ENCODE measurements at places on chromosomes 6 and 20.

GRCh38 chr20:41701588-41702348 is 83.6 kb upstream of the CHD6 start:
- DNase-seq, result no peak

GRCh38 chr6:92139601-92140000 is 1279.8 kb downstream of the EPHA7 start:
- no peak for DNase-seq

- no peak for DNase-seq
Observed at GRCh38 chr6:158665332-158665731, 15.5 kb downstream of the SYTL3 start.

GRCh38 chr6:43283905-43284304 is 14.2 kb upstream of the SLC22A7 start:
- no peak for DNase-seq

DNA sequence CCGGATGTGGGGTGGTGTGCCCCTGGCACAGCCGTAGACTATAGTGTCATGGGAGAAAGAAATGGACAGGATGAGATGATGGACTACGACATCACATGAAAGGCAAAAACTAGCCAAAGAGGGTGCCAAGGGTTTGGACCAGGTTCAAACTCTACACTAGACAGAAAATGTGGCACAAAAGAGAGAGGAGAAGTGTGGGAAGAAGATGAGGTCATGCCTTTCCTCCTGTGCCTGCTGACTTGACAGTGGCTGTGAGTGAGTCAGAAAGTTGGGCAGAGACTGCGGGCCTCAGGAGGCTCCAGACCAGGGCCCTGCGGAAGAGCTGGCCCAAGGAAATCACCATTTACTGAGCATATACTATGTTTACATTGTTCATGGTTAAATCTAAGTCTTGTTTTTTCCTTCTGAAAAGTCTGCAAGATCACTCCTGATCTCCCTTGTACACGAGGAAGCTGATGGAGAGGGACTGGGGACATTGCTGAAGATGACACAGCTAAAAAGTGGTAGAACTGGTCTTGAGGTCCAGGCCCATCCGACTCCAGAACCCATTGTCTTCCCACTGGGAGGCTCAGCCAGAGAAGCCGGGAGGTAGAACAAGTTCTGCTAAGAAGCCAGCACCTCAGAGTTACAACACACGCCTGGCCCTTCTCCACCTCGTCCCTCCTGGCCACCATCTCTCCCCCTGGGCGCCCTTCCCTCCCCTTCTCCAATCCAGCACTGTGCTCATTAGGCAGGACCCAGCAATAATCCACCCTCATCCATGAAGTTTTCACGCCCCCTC is 35.6 kb downstream of the CNKSR3 start:
- DNase-seq, result no peak

- no peak for DNase-seq
Observed at GRCh38 chr20:20731945-20732296, 19.5 kb upstream of the RALGAPA2 start.

- no peak for DNase-seq
Observed at GRCh38 chr6:112100561-112100960, 13.2 kb downstream of the FAM229B start.

DNA sequence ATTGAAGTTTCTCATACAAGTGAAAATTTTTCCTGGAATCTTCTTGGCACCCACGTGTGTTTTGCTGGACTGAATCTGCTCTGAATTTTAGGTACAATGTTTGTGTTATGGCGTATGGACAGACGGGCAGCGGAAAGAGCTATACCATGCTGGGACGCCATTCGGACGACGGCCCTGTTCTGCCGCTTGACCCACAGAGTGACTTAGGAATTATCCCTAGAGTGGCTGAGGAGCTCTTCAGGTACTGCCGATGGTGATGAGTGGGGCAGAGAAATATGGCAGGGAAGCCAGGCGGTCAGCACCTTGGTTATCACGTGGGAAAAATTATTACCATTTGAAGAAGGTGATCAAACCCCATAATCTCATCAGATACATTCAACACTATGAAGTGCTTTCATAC is 36.3 kb downstream of the KIF25 start:
- DNase-seq, result peak; percentile 52

DNA sequence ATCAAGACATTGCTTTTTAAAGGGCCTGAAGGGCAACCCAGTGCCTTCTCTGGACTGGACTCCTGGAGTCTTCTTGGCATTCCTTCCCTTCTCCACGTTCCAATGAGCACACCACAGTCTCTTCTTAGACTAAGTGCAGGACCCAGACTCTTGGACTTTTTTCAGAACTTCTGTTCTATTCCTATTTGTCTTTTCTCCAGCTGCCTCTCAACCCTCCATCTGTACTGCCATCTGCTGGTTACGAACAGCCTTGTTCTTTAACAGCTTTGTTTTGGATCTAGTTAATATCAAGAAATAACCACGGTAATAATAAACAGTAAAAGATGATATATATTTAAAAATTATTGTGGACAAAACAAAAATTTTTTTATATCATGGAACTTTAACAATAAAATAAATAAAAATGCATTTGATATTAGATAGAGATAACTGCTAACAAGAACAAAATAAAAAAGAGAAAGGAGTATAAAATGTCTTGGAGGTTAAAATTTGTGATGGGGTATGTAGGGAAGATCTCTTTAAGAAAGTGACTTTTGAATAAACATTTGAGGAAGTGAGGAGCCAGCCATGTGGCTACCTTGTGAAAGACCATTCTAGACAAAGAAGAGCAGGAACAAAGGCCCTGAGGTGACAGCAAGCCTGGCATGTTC is 105.1 kb upstream of the HCRTR2 start:
- DNase-seq, result no peak

- DNase-seq, result no peak
Observed at GRCh38 chr6:31711233-31711632, 3.9 kb upstream of the LY6G6D start.

- no peak for DNase-seq
Observed at GRCh38 chr6:123838505-123839234, 35.0 kb downstream of the NKAIN2 start.

GRCh38 chr6:83314693-83315092 is 116.2 kb downstream of the ME1 start:
- DNase-seq, result no peak

DNA sequence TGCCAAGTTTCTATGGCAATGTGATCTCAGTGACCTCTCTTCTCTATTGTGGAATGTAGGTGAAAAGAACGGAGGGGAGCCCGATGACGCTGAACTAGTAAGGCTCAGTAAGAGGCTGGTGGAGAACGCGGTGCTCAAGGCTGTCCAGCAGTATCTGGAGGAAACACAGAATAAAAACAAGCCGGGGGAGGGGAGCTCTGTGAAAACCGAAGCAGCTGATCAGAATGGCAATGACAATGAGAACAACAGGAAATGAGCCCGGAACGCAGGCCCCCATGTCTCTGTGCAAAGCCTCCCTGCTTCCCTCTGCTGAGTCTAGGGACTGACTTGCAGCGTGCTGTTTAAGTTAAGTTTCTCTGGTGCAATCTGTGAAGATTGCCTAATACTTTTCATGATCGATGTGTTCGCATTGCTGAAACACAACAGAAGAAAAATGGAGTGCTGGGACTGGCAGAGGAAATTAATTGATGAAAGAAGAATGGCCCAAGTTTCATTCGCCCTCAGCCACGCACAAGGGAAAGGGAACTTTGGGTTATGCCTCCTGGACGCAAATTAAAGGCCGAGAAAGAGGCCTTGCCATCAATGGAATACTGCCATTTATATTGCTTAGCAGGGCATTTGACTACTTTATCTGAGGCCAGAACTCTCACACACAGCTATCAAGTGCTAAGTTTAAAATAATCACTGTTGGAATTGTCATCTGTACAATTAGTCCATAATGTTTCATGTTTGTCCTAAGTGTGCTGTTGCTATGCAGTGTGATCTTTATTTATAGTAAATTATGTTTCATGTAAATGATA is 146.4 kb downstream of the AKAP7 start:
- no peak for DNase-seq

- no peak for DNase-seq
Observed at GRCh38 chr6:17161076-17161475, 59.2 kb downstream of the STMND1 start.

DNA sequence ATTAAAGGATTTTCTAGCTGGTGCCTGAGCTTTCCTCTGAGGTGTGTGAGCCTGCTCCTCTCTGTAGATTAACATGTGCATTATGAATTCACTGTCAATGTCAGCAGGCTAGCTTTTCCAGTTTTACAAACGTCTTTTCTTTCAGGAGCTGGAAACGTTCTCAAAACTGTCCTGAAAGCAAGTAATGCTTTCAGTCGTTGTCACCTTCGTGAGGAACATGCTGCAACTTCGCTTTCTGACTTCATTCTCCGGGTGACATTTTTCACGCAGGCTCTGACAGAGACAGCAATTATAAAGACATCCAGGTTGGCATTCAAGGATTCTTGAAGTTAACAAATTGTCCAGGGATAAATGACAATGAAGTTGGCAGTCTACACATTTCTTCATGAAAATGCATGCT is 671.5 kb downstream of the DHX35 start:
- DNase-seq, result no peak

GRCh38 chr20:34615477-34615876 is 57.0 kb downstream of the MAP1LC3A start:
- no peak for DNase-seq

DNA sequence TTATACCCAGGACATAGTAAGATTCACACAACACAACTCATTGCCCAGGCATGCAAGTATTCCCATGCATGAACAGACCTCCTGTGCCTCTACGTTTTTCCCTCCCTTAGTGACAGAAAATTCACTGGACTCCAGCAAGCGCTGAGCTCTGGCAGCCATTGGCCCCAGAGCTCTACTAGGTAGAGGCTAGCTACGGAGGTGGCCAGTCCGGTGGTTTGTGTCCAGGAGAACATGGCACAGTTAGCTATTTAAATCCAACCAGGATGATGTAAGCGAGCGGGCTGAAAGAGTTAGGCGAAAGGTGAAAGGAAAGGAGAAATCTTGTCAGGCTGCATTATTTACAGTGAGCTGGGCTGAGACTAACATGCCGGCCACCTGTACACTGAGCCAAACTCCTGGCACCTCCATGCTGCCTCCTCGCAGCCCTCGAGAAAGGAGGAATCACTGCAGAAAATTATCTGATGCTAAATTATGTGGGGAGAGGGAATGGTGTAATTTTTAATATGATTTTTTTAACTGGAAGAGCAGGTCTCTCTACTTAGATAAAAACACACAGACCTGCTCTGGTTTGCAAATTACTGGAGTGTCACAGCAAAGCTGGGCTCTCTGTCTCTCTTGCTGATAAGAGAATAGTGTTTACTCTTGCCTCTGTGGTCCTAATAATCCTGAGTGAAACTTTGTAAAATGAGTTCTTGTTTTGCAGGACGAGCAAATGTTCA is 50.1 kb upstream of the ARMC2 start:
- DNase-seq, result no peak

DNA sequence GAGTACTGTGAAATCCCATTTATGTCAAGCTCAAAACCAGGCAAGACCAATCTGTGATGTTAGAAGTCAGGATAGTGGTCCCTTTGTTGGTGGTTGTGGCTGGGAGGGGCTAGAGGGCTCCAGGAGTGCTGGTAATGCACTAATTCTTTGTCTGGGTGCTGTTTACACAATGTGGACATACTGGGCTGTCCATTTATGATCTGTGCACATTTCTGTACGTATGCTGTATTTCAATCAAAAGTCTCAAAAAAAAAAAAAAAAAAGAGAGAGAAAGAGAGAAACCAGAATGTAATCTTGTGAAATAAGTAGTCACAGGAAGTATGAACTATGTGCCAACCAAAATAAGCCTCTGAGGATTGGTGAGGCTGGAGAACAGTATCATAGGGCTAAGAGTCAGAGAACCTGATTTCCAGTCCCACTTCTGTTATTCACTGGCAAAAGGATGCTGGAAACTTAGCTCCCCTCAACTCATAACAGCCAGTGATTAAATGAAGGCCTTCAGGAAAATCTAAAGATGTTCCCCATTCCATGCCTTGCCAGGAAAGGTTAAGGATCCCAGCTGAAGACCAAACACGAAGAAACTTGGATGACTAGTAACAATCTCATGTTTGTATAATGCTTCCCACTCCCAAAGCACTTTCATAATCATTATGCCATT is 19.6 kb upstream of the TRAM2 start:
- no peak for DNase-seq

DNA sequence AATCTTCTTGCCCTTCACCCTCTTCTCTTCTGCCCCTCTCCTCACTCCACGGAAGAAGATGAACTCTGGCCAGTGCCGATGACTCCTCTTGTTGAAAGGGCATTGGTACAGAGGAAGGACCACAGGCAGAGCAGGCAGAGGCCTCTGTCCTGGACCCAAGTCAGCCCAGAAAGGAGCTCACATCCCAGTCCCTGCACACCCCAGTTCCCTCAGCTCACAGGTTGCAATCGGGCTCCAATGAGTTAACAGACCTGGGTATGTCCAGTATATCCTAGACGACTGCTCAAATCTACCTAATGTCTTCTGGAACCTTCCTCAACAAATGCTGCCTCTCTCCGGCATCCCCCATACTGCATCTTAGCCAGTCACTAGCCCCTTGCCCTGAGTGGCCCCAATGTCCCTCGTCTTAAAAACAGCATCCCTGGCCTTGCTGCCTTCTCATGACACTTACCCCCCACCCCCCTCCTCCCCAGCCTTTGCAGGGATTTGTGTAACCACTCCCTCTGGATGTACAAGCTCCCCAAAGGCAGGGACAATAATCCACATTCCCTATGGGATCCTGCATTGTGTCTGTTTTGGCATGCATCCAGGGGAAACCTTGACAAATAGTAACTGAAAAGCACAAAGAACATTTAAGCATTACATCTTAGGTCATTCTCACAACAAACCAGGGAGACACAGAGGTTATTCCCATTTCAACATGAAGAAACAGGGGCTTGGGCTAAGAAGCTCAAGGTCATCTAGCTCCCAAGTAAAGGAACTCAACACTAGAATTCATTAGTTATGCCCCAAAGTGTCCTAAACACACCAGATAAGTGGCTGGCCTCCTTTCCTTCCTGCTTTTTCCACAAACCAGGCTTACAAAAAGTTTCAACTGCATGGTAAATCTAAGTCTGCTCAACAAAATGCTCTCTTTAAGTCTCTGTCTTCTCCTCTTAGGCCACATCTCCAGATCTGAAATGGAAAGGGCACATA is 45.1 kb downstream of the TRERF1 start:
- DNase-seq, result no peak
